ENCODE measurements at places on chromosomes 2 and 18.

- DNase-seq, result no peak
These were observed 6.0 kb upstream of the BMP10 start for GRCh38 chr2:68877079-68877772.

- no peak for DNase-seq
These were observed 12.0 kb downstream of the ALPG start for GRCh38 chr2:232418466-232419244.

DNA sequence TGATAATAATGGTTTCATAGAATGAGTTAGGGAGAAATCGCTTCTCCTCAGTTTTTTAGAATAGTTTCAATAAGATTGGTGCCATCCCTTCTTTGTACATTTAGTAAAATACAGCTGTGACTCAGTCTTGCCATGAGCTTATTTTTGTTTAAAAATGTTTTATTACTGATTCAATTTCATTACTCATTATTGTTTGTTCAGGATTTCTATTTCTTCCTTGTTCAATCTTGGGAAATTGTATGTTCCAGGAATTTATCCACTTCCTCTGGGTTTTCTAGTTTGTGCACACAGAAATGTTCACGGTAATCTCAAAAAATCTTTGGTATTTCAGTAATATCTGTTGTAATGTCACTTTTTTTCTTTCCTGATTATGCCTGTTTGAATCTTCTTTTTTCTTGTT, 371.5 kb upstream of the SETBP1 start:
- no peak for DNase-seq

GRCh38 chr18:58080451-58080850, 36.4 kb downstream of the NEDD4L start:
- no peak for DNase-seq

- DNase-seq, result no peak
These were observed 82.3 kb downstream of the VAPA start for GRCh38 chr18:9996094-9996493.

GRCh38 chr18:1014509-1014908, 109.8 kb downstream of the ADCYAP1 start:
- DNase-seq, result no peak

GRCh38 chr2:173350383-173350782, 4.3 kb upstream of the CDCA7 start:
- no peak for DNase-seq

DNA sequence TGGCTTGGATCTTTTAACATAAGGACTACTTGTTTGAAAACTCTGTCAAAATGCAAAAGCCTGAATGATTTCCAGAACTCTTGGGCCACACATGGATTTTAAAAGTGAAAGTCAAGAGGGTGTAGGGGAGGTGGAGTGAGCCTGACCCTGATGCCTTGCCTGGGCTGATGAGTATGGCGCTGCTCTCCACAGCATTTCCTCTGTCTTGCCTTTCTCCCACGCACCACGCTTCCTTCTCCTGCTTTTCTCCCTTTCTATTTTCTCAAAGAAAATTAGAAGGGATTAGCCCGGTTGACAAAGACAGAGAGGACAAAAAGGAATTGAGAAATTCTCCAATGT, 207.0 kb upstream of the CCDC68 start:
- no peak for DNase-seq

DNA sequence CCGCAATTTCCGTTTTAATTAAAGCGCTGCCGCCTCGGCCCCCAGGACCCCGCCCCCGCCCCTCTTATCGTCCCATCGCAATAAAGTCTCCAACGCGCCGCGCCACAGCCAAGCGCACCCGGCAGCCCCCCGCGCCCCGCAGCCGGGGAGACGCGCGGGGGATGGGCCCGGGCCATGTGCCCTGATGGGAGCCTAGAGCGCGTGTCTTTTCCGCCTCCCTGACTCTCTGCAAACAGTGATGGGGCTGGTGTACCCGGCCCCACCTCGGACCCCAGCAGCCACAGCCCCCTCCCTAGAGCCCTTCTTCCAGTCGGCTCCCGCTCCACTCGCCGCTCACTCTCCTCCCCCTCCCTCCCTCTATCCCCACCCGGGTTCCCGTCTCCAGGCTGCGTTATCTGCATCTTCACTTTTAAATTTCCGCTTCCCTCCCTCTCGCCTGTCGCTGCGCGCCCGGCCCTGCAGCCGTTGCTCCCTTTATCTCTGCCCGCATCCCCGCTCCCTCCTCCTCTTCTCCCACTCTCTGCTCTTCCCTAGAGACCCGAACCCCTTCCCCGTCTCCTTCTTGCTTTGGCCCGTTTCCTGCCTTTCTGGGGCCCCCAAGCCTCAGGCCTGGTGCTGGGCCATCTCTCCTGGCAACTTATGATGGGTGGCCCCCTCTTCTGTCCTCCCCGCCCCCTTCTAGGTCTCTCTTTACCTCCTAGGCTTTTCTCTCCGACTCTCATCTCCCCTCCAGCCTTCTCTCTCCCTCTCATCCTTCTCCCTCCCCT, 524 bp upstream of the FEV start:
- DNase-seq, result no peak
